ENCODE measurements at places on chromosomes 13 and 19.
A peak's percentile ranks its signal among the peaks of the same experiment; 100 is the strongest.

GRCh38 chr13:64871742-64872141 is 2358.4 kb downstream of the PCDH9 start:
- DNase-seq: no peak

GRCh38 chr19:39832341-39833083 is 1.4 kb downstream of the DYRK1B start:
- DNase-seq: peak; percentile 39

DNA sequence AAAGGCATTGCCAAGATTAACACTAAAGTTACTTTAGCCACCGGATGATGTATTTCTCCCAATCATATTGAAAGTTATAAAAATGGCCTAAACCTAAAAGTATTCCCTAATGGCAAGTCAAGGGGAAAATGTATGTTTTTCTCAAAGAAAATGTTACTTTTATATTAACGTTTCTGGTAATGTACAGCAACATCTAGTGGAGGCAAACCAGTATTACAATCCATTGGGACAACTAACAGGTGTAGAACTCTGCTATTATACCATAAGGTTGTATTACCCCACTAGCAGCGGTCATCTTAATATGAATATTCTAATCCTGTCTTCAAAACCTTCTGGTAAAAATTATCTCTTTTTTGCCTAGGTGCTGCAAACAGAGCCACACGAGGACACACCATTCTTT is 69.2 kb downstream of the ZNF100 start:
- peak; percentile 56 for DNase-seq

GRCh38 chr19:3304871-3305423 is 61.4 kb upstream of the NFIC start:
- DNase-seq: peak; percentile 79

- no peak for DNase-seq
Measured at GRCh38 chr13:33348366-33348765, 62.8 kb upstream of the STARD13 start.

DNA sequence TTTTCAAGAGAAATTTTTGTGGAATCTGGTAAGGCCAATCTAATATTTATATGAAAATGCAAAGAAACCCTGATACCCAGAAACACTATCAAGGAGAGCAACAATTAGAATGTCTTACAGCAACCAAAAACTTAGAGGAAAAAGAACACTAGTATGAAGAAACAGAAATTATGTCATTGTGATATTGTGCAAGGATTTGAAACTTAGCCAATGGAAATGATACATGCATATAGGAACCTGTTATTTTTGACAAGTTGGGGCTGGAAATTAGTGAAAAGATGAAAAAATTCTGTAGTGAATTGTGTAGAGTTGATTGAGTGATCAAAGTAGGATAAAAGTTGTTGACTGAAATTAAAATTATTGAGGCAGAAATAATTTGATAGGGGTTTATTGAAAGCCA is 792.6 kb upstream of the SLITRK6 start:
- DNase-seq: no peak

DNA sequence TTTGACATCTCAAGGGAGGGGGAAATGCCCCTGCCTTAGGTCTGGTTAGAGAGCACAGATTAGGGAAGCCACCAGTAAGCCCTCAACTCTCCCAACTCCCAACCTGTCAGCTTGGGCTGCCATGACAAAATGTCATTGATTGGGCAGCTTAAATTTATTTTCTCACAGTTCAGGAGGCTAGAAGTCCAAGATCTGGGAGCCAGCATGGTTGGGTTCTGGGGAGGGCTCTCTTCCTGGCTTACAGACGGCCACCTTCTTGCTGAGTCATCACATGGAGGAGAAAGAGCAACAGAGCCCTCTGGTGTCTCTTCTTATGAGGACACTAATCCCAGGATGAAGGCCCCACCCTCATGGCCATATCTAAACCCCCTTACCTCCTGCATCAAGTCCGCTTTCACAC is 24.2 kb downstream of the C19orf12 start:
- peak; percentile 80 for DNase-seq

DNA sequence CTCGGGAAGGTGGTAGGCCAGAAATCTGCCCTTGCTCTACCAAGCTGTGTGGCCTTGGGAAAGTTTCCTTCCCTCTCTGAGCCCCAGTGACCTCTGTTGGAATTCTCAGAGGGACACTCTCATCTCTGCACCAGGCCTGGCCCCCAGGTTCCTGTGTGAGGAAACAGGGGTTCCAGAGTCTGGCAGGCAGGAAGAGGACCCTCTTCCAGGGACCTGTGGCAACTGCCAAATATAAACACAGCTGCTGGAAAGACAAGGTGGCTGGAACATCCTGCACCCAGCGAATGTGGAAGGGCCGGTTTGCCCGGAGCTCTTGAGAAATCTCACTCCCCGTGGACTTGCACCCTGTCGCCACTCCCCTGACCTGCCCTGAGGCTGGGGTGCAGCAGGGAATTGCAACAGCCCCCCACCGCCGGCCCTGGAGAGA is 52.8 kb downstream of the GADD45B start:
- DNase-seq: no peak

DNA sequence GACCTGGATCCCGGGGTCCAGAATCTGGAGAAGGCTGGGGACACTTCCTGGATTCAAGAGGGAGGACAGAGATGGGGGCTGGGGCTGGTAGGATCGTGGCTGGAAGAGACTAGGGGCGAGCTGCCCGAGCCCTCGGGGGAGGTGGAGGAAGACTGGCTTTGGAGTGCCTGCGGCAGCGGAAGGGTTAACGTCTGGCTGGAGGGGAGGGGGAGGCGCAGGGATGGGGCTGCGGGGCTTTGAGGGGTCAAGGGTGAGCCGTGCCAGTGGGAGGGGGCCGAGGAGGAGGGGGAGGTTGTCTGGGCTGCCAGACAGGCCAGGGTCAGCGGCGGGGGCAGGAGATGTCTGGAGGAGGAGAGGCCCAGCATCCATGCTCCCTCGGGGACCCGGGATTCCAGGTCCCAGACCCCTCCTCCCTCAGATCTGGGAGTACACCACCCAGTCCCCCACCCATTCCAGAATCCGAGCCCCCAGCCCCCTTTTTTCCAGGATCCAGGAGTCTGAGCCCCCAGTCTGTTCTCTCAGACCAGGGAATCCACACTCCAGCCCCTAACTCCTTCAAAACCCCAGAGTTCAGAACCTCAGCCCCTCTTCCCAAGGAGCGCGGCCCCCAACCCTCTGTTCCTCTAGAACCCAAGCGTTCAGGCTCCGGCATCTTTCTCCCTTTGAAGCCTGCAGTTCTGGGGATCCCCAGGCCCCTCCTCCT is 3.2 kb upstream of the SPACA6 start:
- no peak for DNase-seq

DNA sequence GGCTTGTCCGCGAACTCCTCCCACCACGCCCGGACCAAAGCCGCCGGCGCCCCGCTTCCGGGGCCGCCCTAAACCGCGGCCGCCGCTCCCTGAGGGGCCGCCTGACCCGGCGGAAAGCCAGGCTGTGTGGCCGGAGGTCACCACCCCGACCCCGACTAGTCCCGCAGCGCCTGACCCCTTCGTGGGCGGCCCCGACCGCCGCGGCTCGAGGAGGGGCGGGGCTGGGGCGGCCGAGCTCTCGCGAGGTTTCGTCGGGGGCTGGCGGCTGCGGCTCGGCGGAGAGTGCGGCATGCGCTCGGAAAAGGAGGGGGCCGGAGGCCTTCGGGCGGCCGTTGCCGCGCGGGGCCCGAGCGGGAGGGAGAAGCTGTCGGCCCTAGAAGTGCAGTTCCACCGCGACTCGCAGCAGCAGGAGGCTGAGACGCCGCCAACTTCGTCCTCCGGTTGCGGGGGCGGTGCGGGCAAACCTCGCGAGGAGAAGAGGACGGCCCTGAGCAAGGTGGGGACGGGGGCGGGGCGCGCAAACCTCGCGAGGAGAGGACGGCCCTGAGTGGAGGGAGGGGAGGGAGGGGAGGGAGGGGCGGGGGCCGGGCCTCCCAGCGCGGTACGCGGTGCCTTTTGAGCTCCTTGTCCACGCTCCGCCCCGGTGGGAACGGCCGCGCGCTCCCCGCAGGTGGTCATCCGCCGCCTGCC is at the start of gene UPF3A:
TSS of gene UPF3A (plus strand) at position 251 of the 690 bp plus-strand sequence. CDS start at position 290, 39 bp downstream.
- DNase-seq: peak; percentile 87

- no peak for DNase-seq
Measured at GRCh38 chr13:84077271-84077670, 195.0 kb upstream of the SLITRK1 start.

DNA sequence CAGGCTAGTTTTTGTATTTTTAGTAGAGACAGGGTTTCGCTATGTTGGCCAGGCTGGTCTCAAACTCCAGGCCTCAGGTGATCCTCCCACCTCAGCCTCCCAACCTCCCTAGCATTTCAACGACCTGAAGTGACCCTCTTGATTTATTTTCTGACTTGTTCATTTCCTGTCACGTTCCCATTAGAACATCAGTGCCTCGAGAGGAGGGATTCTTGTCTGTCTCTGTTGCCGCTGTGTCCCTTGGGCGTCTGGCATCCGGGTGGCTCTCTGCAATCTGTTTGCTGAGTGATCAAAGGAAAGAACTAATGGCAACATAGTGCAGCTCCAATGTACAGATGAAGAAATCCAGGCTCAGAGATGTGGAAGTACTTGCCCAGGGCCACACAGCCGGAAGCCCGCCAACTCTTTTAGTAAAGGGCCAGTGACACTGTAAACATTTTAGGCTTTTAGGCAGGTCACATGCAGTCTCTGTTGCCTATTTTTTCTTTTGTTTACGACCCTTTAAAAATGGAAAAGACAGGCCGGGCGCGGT is 47.5 kb downstream of the NFIC start:
- DNase-seq: no peak

DNA sequence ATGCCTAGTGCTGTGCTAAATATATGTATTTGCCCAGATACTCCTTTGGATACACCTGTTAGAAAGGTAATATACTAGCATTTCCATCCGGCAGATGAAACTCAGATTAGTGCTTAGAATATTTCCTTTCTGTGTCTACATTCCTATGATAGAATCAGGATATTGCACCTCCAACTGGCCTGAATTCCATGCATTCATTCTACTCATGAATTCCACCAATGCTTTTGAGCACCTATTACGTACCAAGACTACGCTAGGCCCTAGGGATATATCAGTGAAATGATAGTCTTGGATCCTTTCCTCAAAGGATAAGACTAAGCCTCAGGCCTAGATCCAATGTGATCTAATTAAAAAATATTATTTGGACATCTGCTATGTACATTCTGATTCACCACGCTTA is 223.8 kb upstream of the SERP2 start:
- DNase-seq: no peak

DNA sequence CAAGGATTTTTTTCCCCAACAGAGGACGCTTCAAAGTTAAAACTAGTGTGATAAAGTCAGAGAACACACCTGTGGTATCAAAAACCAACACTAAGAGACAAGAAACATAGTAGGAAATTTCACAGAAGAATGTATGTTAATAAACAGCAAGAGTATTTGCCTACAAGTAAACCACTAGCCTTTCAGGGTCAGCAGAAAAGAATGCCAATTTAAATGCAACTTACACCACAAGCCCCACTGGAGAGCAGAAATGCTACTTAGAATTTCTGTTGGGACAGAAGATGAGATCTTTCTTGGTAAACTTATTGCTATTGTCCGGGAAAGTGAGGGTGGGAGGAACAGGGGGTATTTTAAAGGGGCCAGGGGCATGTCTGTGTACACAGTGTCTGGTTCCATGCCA is 68.6 kb downstream of the STK24 start:
- no peak for DNase-seq

DNA sequence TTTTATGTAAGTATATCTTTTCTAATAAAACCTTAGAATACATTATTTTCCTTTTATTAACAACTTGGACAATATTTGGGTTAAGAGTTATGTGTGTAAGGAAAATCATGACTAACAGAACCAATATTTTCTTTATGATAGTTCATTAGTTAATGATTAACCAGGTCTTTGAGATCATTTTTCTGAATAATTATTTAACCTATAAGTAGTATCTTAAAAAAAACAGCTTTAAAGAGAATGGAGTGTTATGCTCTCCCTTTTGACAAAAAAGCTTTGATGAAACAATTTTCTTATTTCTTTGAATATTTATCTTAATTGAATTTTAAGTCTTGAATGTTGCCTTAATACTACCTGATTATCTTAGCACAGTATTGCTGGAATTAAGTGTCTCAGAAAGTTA is 3.8 kb downstream of the SLAIN1 start:
- no peak for DNase-seq

DNA sequence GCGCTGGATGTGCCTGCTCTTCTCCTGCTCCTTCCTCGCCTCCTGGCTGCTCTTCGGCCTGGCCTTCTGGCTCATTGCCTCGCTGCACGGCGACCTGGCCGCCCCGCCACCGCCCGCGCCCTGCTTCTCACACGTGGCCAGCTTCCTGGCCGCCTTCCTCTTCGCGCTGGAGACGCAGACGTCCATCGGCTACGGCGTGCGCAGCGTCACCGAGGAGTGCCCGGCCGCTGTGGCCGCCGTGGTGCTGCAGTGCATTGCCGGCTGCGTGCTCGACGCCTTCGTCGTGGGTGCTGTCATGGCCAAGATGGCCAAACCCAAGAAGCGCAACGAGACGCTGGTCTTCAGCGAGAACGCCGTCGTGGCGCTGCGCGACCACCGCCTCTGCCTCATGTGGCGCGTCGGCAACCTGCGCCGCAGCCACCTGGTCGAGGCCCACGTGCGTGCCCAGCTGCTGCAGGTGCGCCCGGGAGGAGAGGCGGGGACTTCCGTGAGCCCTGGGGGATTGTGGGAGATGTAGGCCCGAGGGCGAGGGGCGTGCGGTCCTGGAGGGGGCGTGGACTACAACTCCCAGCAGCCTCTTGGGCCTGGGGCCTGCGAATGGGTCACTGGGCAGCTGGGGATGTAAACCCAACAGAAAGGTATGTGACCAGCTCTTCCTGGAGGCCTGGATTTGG is 6.7 kb downstream of the KCNJ14 start:
- no peak for DNase-seq

- peak; percentile 16 for DNase-seq
Measured at GRCh38 chr19:50478901-50479715, 2.5 kb upstream of the GARIN5A start.

DNA sequence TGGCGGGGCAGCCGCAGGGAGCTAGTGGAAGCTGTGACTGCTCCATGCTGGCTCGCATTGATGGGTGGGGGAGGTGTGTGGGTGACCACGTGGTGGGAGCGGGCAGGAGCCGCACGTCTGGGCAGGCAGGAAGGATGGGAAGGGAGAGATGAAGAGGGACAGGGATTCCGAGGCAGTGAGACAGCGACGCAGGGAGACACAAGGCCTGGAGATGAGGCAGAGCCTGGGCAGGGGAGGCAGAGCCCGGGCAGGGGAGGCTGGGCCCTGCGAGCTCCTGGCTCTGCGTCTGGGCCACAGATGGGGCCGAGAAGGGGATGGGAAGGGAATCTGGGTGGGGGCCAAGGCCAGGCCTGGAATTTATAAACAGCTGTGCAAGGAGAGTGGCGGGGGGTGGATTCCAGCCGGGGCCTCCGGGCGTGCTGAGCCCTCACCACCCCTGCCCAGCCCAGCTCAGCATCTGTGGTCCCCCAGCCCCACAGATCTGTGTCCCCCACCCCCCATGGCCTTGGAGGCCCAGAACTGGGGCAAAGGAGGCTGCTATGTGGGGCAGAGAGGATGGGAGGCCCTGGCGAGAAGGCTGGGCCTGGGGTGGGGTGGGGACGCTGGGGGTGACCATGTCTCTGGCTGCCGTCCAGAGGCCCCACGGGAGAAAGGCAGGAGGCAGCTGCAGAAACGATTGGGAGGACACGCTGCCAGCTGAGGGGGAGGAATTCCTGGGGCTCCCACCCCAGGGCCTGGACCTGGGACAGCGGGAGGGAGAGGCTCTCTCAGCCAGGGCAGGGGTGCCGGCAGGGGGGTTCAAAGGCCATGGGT is 6.0 kb downstream of the EHD2 start:
- DNase-seq: no peak

GRCh38 chr13:91074091-91074490 is 273.4 kb upstream of the MIR17HG start:
- DNase-seq: no peak

All from CD4-positive, alpha-beta T cell treated with Interleukin-17A for 1 hour (primary cell).